Activated CD4-positive, alpha-beta T cell treated with anti-CD3 and anti-CD28 coated beads, Interleukin-2, amount 50 U/mL, for 4 hours (primary cell): ENCODE measurements at places on chromosomes 13 and 19.

DNA sequence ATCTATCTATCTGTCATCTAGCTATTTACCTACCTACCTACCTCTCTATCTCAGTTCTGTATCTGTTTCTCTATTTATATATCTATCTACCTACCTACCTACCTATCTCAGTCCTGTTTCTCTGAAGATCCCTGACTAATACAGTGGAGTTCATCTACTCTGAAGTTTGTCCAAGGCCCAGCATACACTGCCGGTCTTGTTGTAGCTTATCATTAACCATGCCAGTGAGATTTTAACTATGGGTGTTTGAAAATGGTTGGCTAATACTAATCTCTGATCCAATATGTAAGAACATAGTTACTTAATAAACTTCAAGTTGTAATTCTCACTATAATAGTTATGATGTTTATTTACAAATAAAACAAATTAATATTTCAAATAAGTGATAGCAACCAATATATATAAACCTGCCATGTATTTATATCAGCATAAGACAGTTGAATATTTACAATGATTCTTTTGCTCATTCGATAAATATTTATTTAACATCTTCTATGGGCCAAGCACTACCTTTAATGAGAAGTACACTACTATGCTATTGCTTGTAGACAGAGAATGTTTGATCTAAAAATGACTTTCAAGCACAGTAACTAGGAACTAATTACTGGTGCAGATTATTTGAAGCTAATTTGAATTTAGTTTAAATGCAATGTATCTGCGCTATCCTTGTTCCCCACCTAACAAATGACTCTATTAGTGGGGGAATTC is 242.1 kb downstream of the KLF5 start:
- no peak for DNase-seq

GRCh38 chr19:51320280-51320657 is 8.8 kb downstream of the IGLON5 start:
- no peak for DNase-seq

DNA sequence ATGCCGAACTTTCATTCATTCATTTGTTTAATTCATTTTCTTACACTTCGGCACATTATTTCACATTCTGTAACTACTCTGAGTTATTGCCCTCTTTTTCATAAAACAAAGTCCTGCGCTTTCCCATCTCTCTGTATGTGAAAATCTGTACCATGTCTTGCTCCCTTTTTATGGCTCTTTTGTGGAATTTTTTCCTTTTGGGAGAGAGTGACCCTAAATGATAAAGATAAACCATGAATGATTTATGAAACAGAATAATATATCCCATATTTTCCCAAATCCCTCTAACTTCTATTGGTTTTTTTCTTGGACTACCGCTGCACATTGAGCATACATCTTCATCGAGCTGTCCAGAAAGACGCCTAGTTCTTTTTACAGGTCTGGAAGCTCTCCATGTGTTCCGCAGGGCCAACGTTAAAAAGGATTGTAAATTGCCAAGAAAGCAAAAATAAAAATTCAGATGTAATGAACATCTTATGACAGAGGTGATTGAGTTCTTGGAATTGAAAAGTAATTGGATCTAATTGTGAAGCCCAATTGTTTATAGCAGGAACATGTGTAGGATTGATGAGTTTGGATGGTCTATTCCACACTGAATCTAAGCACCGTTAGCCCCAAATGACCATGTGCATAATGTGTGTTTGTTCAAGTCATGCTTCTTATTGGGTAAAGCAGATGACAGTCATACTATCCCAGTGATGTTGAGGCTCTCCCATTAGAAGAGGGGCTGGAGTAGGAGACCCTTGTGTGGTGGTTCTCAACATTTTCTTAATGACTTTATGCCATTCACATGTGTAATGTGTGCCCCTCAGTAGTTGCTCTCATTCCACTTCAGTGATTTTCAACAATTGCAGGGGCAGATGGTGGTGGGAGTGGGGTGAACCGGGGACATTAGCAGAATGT is 378.9 kb downstream of the DLEU7 start:
- DNase-seq = no peak

DNA sequence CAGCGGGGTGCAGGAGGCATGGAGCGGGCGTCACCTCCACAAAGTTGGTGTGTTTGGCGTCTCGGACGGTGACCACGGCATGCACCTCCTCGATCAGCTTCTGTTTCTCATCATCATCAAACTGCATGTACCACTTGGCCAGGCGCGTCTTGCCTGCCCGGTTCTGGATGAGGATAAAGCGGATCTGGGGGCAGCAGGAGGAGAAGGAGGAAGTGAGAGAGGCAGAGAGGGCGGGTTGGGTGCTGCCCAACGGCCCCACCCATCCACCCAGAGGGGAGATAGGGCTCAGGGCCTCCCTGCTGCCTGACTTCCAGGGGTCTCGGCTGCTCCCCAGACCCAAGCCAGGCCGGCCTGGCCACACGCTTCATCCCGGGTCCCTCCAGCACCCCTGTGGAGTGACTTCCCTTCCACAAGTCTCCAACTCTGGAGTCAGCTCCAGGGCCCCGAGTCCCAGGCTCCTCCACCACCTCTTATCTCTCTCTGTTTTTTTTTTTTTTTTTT is 4.6 kb downstream of the AP2S1 start:
- no peak for DNase-seq

DNA sequence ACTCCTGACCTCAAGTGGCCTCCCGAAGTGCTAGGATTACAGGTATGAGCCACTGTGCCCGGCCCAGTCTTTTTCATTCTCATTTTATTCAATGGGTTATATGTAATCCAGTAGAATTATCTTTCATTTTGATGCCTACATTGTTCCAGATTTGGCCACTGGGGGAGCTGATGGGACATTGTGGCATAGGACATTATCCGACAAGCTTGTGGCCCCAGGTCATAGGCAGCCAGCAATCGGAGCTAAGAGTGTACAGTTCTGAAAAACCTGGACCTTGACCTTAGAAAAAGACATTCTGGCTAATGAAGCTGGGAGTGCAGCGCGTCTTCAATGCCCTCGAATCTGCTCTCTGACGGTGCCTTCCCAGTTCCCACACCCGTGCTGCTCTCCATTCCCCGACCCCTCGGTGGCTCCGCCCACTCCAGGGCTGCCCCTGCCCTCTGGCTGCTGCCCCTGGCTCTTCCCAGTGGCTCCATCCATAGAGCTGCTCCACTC is 108.7 kb downstream of the TEX29 start:
- peak; percentile 12 for DNase-seq

- DNase-seq = no peak
These were observed 21.6 kb downstream of the SLAIN1 start for GRCh38 chr13:77719128-77719527.

DNA sequence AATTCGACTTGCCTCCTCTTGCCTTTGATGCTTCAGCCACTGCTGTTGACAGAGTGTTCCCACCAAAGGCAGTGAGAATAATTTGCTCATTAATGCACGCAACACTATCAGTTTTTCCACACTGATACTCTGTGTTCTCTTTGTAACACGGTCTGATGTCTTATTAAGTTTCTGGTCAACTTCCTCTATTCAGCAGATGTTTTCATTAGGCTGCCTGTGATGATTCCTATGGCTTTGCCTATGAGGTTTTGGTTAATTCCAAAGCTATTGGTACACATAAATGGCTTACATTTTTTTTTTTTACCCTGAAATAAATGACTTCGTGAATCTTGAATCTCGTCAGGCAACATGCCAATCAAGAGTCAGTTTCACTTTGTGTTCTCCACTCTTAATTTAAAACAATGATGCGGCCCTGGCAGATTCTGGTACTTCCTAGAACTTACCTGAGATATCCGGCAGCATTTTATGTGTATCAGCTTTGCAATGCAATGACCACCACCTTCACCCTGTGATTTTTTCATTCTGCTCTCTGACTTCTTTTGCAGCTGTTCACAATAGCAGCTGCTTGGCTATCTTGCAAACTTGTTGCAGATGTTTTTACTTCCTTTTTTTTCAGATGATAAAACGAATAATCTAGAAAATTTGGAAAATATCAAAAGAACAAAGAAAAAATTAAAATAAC is 27.5 kb upstream of the KL start:
- no peak for DNase-seq

- no peak for DNase-seq
These were observed 512 bp upstream of the ZNF93 start for GRCh38 chr19:19900139-19900728.

DNA sequence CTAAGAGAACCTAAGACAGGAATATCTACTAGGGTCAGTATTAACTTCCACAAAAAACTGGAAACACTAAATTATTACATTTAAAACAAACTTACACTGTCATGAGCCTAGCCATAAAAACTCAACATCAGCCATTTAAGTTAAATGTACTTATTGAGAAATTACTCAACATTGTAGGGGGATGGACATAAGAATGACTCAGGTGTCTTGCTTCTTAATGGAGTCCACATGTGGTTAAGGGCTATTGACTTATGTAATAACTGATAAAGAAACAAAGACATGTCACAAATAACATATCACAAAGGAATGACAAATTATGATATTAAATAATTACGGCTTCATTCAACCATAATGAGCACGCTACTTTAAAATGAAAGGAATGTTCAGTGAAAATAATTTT is 36.2 kb downstream of the CLDN10 start:
- DNase-seq = no peak

- DNase-seq = no peak
These were observed 53.1 kb downstream of the ZNF254 start for GRCh38 chr19:24140099-24140498.

- no peak for DNase-seq
These were observed 37.2 kb upstream of the SOHLH2 start for GRCh38 chr13:36251526-36251925.

- DNase-seq = no peak
These were observed 144.5 kb downstream of the NUFIP1 start for GRCh38 chr13:44844786-44845185.

- DNase-seq = no peak
These were observed 13.4 kb downstream of the NCLN start for GRCh38 chr19:3198901-3199700.
